ENCODE measurements at places on chromosomes 12 and 14. TPM values are rescaled to one million over a fixed set of nuclear protein-coding genes. Genes with fewer than 3 reads are reported as not detected.

Gene POTEG
- not detected for total RNA-seq

Gene SMCO2
- 1.4 TPM for total RNA-seq

Gene SDR9C7
- total RNA-seq: not detected

Gene BAG5
- 29.0 TPM for total RNA-seq

Gene MAP3K9
- total RNA-seq: 5.0 TPM

Gene TAS2R30
- 4.2 TPM for total RNA-seq

Gene ANKRD33
- not detected for total RNA-seq

Gene NCKAP5L
- total RNA-seq: 2.8 TPM

Gene KRT8
- not detected for total RNA-seq

Gene IFT43
- total RNA-seq: 7.0 TPM

Gene GARIN6
- not detected for total RNA-seq

Gene PRB2
- not detected for total RNA-seq

Gene LRRC10
- not detected for total RNA-seq

Gene WNT5B
- 4.7 TPM for total RNA-seq
